ENCODE measurements at places on chromosomes 3 and 15. TPM values are rescaled to one million over a fixed set of nuclear protein-coding genes. Genes with fewer than 3 reads are reported as not detected.

CPNE9 gene
- total RNA-seq: not detected

NRROS gene
- 14.4 TPM for total RNA-seq

C3orf20 gene
- not detected for total RNA-seq

ANKRD63 gene
- total RNA-seq: not detected

NUSAP1 gene
- total RNA-seq: 109 TPM

TRA2B gene
- total RNA-seq: 214 TPM

MOBP gene
- total RNA-seq: 0.44 TPM

PDZRN3 gene
- total RNA-seq: not detected

UROC1 gene
- not detected for total RNA-seq

CCDC54 gene
- total RNA-seq: not detected

MEX3B gene
- total RNA-seq: 18.2 TPM

FNDC3B gene
- total RNA-seq: 302 TPM

MGLL gene
- 60.9 TPM for total RNA-seq

PLSCR4 gene
- total RNA-seq: 81.5 TPM

TLR9 gene
- not detected for total RNA-seq

PPP1R14D gene
- not detected for total RNA-seq

SEMA7A gene
- 1.7 TPM for total RNA-seq

MESP2 gene
- not detected for total RNA-seq

COMMD4 gene
- 114 TPM for total RNA-seq

CELSR3 gene
- total RNA-seq: 0.71 TPM

NR2E3 gene
- 0.25 TPM for total RNA-seq

SLC22A14 gene
- not detected for total RNA-seq

ASB14 gene
- not detected for total RNA-seq

USP8 gene
- 47.0 TPM for total RNA-seq

CSPG5 gene
- total RNA-seq: 0.65 TPM

GHRL gene
- total RNA-seq: not detected

XIRP1 gene
- total RNA-seq: not detected

EPHA3 gene
- not detected for total RNA-seq

SIDT1 gene
- total RNA-seq: not detected

GBE1 gene
- total RNA-seq: 110 TPM

TUSC7 gene
- not detected for total RNA-seq

GOLGA8O gene
- 2.1 TPM for total RNA-seq

CPLX3 gene
- total RNA-seq: not detected

CHRNA5 gene
- 12.7 TPM for total RNA-seq

RUVBL1 gene
- 57.0 TPM for total RNA-seq

EHHADH gene
- total RNA-seq: 5.8 TPM

CSTA gene
- total RNA-seq: not detected

TMEM158 gene
- 0.42 TPM for total RNA-seq

SLC51A gene
- not detected for total RNA-seq

SLC24A5 gene
- total RNA-seq: not detected

FILIP1L gene
- total RNA-seq: 29.2 TPM

TMEM115 gene
- total RNA-seq: 43.2 TPM

CD200 gene
- total RNA-seq: 8.2 TPM

SLC9C1 gene
- total RNA-seq: 0.09 TPM

TMEM266 gene
- not detected for total RNA-seq

FOXL2 gene
- 0.12 TPM for total RNA-seq

DUOXA1 gene
- not detected for total RNA-seq

HRH1 gene
- 16.2 TPM for total RNA-seq
